ENCODE measurements at places on chromosomes 7 and 10. TPM values are rescaled to one million over a fixed set of nuclear protein-coding genes. Genes with fewer than 3 reads are reported as not detected.

DNA sequence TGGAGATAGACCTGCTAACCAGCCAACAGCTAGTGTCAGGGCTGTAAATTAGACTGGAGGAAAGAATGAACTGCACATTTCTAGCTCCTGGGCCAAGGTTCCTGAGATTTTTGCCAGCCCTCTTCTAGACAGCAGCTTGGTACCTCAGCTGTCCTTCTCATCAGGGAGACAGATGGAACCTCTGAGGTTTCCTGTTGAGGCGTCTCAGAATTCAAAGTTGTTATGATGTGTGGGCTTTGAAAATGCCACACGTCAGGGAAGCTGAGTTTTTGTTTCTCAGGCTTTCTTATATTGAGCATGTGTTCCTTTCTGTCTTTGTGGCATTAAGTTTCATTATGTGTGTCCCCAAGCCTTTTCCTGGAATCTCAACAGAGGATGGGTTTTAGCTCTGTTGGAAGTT is 736.6 kb downstream of the AUTS2 start:
- no peak for DNase-seq

DNA sequence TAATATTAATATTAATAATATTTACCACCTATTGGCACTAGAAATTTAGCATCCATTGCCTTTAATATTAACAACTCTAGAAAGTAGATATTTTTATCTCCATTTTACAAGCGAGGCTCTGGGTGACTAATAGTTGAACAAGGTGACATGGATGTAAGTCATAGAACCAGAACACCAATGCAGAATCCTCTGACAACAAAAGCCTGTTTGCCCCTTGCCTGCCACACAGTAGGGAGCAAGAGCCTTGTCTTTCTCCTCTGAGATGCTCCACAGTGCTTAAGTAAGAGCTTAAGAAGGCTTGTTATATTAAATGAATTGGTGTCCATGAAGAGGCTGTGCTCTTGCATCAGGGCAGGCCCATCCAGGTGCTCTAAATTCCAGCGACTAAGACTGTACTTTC is 51.2 kb upstream of the LBX1 start:
- DNase-seq, result no peak

- no peak for DNase-seq
These were observed 164.7 kb downstream of the GNAT3 start for GRCh38 chr7:80347173-80347572.

- DNase-seq, result no peak
These were observed 296.7 kb downstream of the GLRX3 start for GRCh38 chr10:130432850-130433249.

GRCh38 chr10:124992462-124993344 is 50.8 kb downstream of the ZRANB1 start:
- DNase-seq, result peak; percentile 89

GRCh38 chr10:113052076-113052830 is 102.2 kb downstream of the TCF7L2 start:
- no peak for DNase-seq

- no peak for DNase-seq
These were observed 155.7 kb upstream of the HGF start for GRCh38 chr7:81925530-81925929.

DNA sequence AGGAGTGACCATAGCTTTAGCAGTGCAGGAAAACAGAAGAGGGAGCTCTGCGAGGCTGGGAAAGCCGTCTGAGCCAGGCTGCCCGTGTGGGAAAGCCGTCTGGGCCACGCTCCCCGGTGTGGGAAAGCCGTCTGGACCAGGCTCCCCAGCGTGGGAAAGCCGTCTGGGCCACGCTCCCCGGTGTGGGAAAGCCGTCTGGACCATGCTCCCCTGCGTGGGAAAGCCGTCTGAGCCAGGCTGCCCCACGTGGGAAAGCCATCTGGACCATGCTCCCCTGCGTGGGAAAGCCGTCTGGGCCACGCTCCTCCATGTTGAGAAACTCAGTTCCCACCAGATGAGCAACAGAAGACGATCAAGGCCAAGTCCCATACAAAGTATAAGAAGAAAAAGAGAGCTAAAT is 101.8 kb downstream of the GALNT11 start:
- DNase-seq, result no peak

DNA sequence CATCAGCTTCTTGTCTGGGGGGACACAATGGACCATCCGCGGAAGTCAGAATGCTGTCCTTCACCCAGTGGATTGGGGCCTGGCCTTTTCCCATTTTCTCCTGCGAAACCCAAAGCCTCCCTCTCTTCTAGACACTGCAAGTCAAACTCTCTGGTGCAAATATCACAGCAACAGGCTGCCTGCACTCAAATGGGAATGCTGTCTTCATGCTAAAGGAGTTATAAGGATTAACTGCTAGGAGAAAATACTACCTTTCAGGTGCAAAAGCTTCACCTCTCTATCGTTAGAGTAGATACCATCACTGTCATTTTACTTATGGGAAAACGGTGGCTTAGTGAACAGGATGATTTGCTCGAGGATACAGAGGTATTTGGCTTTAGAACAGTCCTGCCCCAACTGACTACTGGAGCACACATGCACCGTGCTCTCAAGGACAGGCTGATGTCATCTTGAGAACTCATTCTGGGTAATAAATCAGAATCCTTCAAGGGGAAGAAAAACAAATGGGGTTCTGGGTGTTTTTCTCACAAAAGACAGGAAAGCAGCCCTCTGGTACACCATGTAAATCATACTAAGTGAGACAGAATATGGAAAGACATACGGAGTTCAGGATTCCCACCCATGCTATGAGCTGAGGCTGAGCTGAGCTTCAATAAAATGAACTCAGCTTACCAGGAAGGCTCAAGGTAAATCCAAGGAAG is 100.9 kb downstream of the SAMD9 start:
- DNase-seq, result no peak

DNA sequence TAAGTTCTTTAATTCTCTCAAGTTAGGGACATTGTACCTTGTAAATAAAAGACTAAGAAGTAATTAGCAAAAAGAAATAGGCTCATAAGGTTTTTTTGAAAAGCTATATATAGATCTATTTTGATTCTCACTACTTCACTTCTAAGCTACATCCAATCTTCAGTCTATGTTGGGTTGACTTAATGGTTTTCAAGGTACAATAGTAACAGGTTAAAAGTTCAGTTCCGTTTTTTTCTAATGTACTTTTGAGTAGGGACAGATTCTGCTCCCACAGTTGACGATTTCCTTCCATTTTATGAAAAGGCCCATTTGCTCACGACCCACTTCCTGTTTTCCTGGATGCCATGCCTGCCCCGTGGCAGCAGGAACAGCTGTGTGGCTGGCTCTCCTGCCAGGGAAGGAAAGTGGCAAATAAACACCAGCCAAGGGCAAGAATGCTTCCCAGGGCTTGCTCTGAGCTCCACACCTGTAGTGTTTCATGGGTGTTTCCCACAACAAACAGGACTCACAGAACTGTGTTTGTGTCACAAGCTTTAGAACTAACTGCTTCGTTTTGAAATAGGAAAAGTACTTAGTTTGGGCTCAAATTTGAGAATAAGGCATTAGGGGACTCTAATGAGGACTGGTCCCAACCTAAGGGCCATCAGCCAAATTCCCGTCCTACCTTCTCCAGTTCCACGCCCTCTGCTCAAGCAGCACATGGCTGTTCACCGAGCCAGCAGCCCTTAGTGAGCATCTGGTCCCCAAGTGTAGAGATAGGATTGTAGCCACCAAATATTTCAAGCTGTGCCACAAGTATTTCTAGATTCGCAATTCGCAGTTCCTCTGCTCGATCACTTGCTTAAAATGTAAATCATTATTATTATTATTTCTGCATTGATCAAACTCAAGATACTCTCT is 240.7 kb downstream of the COBL start:
- no peak for DNase-seq

DNA sequence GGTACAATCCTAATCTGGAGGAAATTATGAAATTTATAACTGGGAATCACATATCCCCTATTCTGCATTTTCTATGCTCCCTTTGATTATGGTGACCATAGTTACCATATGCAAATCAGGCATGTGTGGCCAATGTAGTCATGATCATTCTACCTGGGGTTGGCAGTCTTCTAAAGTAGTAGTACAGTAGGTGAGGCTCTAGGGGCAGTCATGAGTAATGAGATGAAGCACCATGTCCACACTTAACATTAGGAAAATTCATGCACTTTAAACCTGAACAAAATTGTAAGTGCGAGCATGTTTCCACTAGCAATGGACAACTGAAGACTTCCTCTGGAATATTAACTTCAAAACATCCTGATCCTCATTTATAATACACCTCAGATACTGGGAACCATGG is 545.9 kb downstream of the SUGCT start:
- DNase-seq, result no peak

DNA sequence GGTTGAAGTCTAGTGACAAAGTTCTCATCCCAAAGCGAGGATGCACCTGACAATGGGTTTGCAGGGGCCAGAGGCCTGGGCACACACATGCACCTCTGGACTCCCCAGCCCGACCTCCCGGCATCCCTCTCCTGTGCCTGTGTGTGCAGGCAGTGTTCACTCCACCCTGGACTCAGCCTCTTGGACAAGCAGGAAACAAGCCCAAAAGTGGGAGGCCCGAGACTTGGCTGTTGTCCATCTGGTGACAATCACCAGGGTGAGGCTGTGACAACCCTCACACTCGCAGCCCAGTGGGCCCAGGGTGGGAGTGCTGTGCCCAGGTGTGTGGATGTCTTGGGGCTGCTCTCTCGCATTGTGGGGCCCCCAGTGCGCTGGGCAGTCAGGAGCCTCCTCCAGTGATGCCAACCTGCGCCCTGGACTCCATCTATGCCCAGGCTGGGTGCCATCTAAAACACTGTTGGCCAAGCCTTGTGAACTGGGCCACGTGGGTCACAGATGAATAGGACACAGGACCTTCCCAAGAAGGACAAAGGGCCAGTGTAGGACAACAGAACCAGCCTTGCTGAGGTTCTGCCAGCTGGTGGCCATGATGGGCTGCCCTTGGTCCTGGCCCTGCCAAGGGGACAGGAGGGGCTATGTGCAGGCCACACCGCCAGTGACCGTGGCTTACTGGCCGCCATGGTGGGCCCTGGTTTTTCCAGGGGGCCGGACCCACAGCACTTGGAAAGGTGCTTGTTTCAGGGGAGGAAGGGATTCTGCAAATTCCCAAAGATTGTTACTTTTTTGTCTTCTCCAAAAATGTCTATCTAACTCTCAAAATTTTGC is 144.3 kb downstream of the TCERG1L start:
- DNase-seq, result peak; percentile 53

DNA sequence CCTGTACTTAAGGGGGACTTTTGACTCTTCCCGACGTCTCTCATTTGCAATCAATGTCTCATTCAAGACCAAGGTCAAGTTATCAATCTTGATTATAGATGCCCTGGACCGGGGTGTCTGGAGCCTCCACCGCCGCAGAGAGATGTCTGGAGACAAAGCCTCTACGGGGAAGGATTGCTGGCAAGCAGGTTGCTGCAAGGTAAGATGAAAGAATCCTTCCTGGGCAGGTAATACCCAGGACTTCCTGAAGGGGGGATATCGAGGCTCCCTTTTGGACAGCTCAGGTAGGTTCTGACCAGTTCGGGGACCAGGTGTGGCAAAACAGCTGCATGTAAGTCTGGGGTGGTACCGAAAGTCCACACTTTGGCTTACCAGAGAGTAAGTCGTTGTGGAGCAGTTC is 12.5 kb upstream of the CUX1 start:
- peak; percentile 28 for DNase-seq

DNA sequence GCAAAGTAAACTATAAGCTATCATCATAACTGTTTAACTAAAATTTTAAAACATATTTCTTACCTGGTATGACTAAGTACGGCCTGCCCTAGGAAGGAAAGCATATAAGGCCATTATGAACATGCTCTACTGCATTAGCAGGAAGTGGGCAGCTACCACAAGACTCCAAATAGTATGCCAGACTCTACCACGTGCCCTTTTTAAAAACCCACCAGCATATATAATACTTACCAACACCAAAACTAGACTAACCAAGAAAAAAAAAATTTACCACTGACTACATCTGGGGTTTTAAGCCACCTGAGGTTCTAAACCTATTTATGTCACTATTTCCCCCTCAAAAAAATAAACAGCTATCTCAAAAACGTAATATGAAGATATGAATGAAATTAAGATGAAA is 30.1 kb downstream of the NUDCD3 start:
- no peak for DNase-seq

DNA sequence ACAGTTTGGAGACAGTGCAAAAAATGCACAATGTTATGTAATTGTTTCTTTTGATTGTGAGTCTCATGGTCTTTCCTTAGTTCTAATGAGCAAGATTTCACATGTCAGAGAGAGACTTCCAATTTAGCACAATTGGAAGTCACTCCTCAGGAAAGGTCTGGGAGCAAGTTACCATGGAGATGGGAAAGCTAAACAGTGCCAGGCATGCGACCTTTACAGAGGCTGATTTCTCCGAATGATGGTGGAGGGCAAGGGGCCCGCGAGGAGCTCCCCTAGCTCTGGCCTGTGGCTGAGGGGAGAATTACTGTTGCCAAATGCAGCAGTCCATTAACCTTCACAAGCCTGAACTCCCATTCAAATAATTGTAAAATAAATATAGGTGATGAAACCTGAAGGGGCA is 59.3 kb downstream of the CDCA7L start:
- no peak for DNase-seq

DNA sequence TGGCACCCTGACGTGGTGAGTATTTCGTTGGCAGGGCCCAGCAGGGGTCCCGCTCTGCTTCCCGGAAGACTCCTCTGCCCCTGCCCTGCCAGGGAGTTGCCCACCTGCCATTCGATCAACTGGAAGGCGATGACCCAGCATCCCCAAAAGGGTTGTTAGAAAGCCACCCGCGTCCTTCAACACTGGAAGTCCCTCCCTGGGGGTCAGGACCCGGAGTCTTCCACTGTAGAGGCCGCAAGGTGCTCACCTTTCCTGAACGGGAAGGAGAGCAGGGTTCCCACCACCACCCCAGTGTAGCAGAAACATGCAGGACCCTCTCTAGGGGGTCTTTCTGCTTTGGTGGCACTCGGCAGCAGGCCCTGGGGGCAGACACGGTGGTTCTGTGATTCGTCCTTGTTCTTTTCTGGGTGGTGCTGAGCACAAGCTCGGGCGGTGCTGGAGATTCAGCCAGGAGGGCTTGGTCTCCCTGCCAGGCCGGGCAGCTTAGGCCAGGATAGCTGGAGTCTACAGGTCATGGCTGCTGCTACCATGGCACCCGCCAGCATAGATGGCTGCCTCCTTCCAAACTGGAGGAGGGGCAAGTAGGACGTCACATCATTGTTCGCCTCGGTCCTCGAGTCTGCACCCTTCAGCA is 19.6 kb upstream of the DPYSL4 start:
- peak; percentile 76 for DNase-seq

- no peak for DNase-seq
These were observed 745.9 kb downstream of the GATA3 start for GRCh38 chr10:8800426-8800825.

DNA sequence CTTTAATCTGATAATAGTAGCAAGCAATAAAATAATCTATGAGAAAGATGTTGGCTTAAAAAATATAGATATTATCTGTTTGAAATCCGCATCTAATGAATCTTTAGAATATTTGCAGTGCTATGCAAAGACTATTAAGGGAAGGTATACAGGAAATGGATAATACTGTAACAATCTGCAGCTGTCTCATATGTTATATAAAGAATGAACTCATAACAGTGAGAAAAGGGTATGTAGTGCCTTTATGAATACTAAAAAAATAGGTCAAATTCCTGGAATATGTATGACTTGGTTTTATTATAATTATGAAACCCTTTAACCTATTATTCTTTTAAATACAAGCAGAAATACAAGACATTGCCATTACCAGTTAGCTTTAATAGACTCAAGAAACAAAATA is 105.1 kb upstream of the GPR22 start:
- DNase-seq, result no peak

UBTD1 gene
- total RNA-seq, result 16.5 TPM

PON1 gene
- not detected for total RNA-seq

ZNF425 gene
- total RNA-seq, result 1.7 TPM

LRRC61 gene
- 2.2 TPM for total RNA-seq

ZNF853 gene
- 11.9 TPM for total RNA-seq

SIRT1 gene
- 19.5 TPM for total RNA-seq

All from posterior vena cava (tissue), 2 donors.